GM03348 (cell line): ENCODE measurements at places on chromosomes 5 and 9.

- no peak for DNase-seq
Measured at GRCh38 chr5:138844125-138844461, 31.0 kb downstream of the LRRTM2 start.

GRCh38 chr5:78705826-78706225 is 57.3 kb upstream of the LHFPL2 start:
- no peak for DNase-seq

DNA sequence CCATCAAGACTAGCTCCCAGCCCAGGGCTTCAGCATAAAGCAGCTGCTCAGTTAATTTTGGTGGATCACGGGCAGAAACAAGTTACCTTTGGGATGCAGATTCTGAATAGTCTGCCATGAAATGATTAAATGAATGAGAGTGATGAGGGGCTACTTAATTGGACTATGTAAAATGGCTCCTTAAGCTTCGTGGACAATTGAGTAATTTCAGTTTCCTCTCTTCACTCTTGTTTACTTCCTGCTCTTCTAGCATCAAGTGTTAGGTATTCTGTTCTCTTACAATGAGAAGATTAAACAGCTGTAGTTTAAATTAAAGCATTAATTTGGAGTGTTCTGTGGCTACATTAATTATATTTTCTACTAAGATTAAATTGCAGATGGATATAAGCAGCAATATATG is 28.1 kb downstream of the PIK3R1 start:
- DNase-seq, result no peak

DNA sequence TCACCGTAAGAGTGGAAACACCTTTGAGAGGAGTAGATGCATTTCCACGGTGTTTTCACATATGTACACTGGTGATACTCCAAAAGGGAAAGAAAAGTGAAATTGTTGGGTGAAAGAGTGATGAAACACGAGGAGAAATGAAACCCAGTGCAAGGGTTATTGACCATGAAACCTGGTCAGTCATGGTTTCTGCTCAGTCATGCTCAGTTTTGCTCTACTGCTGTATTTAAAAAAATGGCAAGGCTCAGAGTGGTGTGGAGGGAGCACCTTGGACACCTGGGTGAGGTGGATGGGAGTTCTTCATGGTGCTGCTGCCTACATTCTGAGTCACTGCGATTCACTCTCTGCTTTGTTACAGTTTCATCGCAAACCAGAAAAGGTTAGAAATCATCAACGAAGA is 32.3 kb downstream of the NTRK2 start:
- DNase-seq, result no peak

GRCh38 chr5:113038136-113038535 is 61.5 kb downstream of the DCP2 start:
- no peak for DNase-seq

DNA sequence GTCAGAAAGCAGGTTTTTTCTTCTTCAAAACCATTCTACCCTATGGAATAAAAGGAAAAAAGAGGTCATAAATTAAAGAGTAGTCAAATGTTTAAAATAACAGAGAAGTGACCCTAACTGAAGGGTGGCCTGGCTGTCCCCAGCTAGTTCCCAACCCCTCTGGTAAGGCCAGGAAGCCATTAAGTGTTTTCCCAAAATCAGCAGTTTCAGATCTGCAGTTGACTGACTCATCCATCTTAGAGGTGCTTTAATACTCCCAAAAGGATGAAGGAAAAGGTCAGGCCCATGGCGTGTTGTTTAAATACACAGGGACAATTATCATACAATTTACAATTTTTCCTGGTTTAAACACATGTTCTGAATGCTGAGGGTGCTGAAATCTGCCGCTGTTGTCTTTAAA is 47.9 kb upstream of the TBC1D9B start:
- DNase-seq, result no peak

- DNase-seq, result no peak
Measured at GRCh38 chr5:15558240-15558639, 58.3 kb downstream of the FBXL7 start.

DNA sequence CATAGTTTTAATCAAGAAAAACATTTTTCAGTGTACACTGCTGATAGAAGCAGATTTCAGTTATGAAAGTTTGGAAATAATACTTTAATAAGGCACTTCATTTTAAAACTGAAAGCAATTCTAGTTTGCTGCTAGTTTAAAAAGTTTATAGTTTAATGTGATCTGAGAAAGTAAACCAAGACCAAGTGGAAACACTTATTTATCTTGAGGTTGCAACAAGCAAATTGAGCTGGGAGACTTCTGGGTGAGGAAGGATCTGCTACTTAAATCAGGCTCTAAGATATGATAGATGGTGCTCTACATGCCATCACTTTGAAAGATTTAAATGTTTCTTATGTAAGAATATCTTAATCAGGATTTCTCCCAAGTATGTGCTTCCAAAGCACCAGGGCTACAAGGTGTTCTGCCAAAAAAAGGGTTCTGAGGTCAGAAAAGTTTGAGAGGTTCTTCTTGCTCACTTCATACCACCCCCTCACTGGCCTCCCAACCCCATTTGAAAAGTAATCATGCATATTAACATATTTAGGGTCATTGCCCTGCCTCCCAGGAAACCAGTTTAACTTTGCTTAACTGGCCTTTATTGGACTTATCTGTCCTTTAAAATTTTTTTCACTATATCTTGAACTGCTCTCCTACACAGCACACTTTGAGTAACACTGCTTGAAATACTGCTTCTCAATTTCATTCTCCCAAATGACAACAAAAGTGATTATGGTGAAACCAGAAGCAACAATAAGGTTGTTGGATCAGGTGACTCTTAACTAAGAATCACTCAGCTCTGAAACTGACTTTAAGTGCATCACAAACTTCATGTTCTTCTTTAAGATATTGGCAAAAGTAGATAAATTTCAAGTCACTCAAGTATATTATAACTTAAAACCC is 15.5 kb downstream of the SLC44A1 start:
- no peak for DNase-seq

- DNase-seq, result no peak
Measured at GRCh38 chr5:133708331-133708850, 96.0 kb upstream of the FSTL4 start.

GRCh38 chr5:313265-313664 is 8.2 kb upstream of the AHRR start:
- DNase-seq, result no peak

DNA sequence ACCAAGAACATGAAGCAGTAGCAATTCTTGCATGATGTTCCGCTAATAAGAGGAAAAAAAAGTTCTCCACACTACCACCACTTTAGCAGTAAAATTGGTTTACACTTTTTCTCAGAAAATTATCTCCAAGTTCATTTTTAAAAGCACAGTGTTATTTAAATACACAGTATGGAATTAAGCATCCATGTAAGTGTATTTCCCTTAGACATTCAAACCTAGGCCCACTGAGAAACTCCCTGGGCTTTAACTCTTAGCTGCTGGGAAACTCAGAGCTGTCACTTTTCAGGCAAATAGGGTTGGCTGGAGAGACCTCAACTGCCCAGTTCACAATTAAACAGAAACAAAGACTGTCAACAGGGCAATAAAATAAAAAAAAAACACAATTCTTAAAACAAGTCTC is 2.7 kb downstream of the GNAQ start:
- DNase-seq, result no peak

DNA sequence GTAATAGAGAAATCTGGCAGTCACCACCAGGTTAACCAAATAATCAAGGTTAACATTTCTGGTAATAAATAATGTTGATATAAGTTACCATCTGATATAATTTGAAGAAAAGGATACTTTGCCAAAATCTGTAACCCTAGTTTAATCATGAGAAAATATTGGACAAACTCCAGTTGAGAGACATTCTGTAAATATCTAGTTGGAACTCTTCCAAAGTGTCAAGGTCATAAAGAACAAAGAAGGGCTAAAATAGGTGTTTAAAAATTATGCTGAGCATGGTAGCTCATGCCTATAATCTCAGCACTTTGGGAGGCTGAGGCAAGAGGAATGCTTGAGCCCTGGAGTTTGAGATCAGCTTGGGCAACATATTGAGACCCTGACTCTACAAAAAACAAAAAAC is 253.3 kb downstream of the MRPS30 start:
- DNase-seq, result no peak

GRCh38 chr5:125137535-125137934 is 391.1 kb upstream of the ZNF608 start:
- DNase-seq, result no peak

GRCh38 chr9:92492781-92493401 is 10.6 kb upstream of the ASPN start:
- no peak for DNase-seq

GRCh38 chr5:165258197-165258771 is 1752.9 kb downstream of the MAT2B start:
- no peak for DNase-seq

GRCh38 chr5:14581106-14581890 is at the start of gene OTULINL:
OTULINL (plus strand) TSS chr5:14581792; CDS start chr5:14581895, 103 bp downstream.
- DNase-seq, result peak; percentile 100

GRCh38 chr9:68780380-68780712 is 75.3 kb downstream of the PIP5K1B start:
- DNase-seq, result no peak

GRCh38 chr5:6995115-6995514 is 281.9 kb downstream of the TENT4A start:
- no peak for DNase-seq

GRCh38 chr9:78680196-78680595 is 383.3 kb downstream of the PSAT1 start:
- no peak for DNase-seq

- no peak for DNase-seq
Measured at GRCh38 chr9:118336250-118336942, 632.2 kb downstream of the TLR4 start.

DNA sequence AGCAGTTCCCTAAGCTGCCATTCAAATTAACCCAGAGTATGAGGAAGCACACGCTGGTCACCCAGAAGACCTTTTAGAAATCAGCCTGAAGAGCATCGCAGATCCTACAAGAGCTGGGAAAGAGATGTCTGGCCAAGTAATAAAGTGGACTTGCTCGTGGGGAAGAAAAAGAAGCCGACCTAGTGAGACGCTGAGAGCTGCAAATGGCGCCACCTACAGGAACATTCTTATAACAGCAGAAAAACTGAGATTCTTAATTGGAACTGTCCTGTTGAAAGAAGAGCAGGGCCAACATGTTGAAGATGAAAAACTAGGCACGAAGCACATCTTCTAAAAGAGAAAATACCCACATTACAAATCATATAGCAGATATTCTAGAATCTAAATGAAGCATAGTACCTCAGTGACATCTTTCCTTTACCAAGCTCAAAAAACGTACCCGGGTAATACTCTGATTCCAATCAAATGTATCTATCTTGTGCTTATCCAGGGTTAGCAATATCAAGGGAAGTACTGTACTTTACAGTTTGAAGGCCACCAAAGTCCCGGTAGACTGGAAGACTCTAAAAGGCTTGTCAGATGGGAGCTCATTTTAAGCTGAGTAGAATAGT is 3.9 kb upstream of the GNAQ start:
- peak; percentile 75 for DNase-seq
